Fibroblast of skin of scalp (primary cell): ENCODE measurements at places on chromosomes 1 and 21.

DNA sequence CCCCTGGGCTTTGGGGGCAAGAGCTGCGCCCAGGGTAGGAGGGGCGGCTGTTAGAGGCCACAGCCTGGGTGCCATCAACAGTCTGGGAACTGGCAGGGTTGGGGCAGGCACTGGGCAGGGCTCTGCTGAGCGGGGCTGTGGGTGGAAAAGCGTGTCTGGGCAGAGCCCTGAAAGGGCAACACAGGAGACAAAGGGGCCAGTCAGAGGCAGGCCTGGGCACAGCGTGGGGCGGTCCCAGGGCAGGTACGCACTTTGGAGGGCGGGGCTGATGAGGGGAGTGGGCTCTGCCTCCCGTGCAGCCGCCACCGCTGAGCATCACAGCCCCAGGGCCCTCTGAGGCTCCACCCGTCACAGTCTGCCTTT lies 13.9 kb downstream of the CELSR2 start:
- no peak for DNase-seq

GRCh38 chr1:49197081-49197480 lies 420.4 kb upstream of the BEND5 start:
- peak; percentile 8 for DNase-seq

DNA sequence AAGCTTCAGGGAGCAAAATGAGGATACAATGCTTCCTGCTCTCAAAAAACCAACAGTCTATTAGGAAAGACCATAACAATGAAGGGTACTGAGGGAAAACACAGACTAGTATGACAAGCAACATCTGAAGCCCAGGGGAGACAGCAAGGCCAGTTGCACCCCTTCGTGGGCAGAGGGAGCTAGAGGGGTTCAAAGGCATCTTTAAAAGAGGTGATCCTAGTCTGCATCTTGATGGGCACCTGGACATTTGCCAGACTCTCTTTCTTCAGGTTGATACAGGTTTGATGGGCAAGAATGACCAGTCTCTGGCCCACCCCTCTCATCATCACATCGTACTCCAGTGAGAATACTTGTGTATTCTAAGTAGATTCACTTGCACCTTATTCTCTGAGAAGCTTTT lies 177.7 kb downstream of the VAV3 start:
- no peak for DNase-seq

DNA sequence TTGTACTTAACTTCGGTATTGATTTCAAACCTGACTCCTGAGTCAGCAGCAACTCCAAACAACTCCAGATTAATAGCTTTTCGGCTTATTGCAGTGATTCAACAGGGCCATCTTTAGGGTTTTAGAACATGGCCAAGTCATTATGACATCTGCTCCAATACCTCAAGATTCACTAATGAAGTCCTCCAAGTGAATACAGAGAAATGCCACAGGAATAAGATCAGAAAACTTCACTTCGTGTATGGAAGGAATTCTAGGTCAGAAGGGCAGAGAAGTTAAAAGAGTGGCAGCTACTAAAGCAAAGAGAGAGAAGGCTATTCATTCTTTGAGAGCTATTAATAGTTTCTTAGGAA lies 7.6 kb upstream of the C1orf116 start:
- DNase-seq = peak; percentile 49

DNA sequence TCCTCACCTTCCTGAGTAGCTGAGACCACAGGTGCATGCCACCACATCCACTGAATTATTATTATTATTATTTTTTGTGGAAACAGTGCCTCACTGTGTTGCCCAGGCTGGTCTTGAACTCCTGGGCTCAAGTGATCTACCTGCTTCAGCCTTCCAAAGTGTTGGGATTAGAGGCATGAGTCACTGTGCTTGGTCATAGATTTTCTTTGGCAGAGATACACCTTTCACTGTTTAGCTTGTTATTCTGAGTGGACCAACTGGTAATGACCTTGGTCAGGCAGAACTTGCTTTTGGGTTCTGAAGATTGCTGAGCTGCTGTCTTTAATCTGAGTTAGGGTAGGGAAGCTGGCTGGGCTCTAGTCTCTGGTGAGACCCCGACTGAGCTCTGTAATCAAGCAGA lies 66.8 kb downstream of the DNAH14 start:
- no peak for DNase-seq

DNA sequence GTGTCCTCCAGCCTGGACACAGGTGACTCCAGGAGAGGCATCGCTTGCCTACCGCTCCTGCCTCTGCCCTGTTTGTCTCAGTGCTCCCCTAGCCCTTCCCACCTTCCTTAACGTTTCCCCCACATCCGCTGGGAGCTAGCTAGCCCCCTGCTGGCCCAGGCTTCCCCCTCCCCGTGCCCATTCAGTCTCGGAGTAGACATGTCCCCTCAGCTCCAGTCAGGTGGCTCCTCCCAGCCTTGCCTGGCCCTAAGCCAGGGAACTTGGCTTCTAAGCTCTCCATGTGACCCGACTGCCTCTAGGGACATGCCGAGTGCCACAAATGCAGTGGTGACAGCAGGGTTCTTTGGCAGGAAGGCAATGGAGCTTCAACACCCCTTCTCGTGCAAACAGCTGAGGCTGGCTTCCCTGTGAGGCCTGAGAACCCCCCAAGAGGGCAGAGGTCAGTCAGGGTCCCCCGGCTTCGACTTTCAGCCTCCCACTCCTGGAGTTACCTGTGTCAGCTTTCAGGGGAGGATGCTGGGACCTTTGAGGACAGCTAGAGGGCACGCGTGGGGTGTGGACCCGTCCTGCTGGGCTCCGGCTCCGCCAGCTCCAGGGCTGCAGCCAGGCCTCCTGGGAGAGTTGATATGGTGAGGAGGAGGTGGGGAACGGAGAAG lies 16.2 kb downstream of the DRAXIN start:
- no peak for DNase-seq

DNA sequence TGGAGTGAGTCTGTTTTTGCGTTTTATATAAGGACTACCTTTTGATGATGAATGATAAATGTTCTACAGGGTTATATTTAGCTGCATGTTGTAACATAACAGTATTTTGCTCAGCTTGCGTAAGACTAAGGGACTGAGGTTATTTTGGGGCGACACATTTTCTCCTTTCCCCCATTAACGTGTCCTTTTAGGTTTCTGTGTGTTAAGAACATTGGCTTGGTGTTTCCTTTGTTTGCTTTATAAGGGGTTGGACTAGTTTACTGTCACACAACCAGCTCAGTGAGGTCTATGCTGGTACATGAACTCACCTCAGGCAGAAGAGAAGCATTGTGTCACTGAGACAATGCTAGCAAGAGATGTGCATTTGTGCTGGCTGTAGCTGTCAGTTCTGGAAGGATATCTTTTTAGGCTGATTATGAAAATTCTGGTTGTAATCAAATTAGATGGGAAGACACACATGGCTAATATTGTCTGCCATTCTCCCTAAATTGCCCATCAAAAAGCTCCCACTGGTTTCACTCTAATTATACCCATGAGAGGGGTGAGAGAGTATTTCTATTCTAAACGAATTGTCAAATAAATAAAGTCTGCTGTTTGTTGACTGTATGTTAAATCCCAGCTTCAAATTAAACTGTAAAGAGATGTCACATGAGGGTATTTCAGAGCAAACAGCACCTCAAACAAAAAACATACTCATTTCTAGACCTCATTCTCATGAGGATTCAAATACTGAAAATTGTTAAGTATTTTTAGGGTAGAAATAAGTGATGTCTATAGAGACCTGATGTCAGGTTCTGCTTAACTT lies 62.6 kb downstream of the CDC14A start:
- DNase-seq = no peak

- peak; percentile 13 for DNase-seq
Measured at GRCh38 chr1:29341936-29342335, 105.6 kb downstream of the PTPRU start.

DNA sequence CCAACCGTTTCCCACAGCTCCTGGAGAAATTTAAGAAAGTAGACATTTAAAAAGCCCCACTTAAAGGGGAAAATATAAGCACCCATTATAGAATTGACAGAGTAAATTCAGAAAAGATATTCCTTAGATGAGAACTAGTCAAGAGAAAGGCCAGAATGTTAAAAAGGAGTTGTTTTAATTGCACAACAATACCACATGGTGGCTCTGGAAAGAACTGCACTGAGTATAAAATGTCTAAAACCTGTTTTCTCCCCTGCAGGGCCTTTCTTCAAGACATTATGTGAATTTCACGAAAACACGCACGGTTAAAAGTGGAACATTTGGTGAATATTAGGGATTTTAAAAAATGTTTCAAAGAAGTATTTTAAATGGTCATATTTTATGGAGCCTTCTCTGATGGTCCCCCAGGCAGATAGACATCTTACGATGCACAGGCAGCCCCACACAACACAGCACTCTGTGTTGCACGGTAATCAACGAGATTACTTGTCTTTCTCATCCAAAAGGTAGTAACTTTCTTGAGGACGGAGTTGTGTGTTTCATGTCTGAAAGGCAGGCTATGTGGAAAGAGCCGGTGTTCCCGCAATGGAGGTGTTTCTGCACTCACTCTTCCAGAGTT lies 101.9 kb downstream of the PRRX1 start:
- peak; percentile 63 for DNase-seq

DNA sequence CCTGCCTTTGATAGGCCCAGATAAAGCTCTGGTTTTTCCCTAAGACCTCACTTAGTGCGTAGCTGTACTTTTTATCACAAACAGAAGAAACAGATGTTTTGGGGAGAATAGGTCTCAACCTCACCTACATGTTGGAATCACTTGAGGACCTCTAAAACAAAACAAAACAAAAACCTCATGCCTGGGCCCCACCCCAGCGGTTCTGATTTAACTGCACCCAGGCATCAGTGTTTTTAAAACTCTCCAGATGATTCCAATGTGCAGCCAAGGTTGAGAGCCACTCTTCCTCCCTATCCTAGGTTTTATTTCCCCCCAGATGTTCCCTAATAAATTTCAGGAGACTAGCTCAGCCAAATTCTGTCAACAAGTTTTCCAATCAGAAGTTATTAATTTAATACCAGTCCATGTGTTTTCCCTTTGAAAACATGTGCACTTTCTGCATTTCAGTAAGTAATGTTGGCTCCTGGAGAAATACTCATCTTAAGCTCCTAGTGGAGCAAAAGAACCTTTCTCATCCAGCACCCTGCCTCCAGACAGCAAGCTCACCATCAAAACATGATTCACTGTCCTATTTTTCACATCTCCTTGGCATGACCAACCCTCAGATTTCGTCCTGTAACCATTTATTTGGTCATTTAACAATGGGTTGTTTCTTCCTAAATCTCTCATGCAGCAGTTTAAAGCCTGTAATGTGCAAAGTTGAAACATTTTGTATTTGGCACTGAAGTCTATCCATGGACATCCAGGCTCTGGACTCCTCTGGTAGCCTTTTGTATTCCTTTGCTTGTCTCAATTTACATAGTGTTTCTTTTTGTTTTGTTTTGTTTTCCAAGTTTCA lies 27.5 kb downstream of the LRRC8C start:
- DNase-seq = no peak

- DNase-seq = no peak
Measured at GRCh38 chr1:23578311-23578996, 19.2 kb upstream of the ID3 start.

GRCh38 chr1:32716312-32717148 lies 14.0 kb upstream of the SYNC start:
- no peak for DNase-seq

GRCh38 chr1:11781297-11781696 lies 19.3 kb downstream of the C1orf167 start:
- no peak for DNase-seq

GRCh38 chr1:154749078-154749760 lies 120.9 kb downstream of the KCNN3 start:
- peak; percentile 52 for DNase-seq

- DNase-seq = no peak
Measured at GRCh38 chr21:17269760-17270159, 243.1 kb upstream of the CXADR start.

- no peak for DNase-seq
Measured at GRCh38 chr1:66383168-66383567, 150.8 kb upstream of the SGIP1 start.

GRCh38 chr1:77282866-77283539 lies 1.2 kb downstream of the AK5 start:
- no peak for DNase-seq

- peak; percentile 76 for DNase-seq
Measured at GRCh38 chr1:59986516-59987310, 60.1 kb upstream of the CYP2J2 start.

GRCh38 chr1:233945979-233946378 lies 41.5 kb downstream of the SLC35F3 start:
- DNase-seq = no peak

DNA sequence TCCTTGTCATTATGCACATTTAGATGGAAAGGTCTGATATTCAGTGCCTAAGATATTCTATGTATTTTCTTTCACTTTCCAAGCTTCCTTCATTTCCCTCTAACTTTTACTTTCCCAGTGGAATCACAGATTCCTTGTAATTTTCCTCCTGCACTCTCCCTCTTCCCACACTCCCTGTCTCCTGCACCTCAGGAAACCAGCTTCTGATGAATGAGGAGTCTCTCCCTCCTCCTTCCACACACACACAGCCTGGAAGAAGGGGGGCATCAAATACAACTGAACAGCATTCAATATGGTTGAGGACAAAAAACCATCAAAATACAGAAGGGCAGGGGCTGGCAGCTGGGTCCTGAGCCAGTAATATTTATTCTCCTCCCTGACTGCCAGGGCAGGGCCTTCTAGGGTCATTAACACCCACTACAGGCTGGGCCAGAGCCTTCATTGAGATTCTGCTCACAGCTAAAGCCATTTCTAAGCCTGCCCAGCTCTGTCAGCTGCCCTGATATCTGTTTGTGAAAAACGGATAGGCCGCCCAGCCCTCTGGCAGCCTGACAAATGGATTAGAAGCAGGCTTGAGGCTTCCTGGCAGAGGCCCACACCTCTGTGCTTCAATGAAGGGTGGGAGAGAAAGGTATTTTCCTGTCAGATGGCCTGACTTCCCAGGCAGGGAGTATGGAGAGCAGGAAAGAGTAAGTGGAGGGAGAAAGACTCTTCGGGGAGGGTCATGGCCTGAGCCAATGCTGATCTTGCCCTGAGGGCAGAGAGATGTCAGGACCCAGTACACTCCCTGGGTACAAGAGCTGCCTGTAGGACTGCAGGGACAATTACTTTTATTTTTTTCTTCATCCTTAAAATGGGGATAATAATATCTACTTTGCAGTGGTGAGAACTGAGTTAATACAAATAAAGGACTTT lies 138.9 kb upstream of the SPATA6 start:
- no peak for DNase-seq

- no peak for DNase-seq
Measured at GRCh38 chr1:53575141-53575954, 116.1 kb downstream of the DMRTB1 start.

DNA sequence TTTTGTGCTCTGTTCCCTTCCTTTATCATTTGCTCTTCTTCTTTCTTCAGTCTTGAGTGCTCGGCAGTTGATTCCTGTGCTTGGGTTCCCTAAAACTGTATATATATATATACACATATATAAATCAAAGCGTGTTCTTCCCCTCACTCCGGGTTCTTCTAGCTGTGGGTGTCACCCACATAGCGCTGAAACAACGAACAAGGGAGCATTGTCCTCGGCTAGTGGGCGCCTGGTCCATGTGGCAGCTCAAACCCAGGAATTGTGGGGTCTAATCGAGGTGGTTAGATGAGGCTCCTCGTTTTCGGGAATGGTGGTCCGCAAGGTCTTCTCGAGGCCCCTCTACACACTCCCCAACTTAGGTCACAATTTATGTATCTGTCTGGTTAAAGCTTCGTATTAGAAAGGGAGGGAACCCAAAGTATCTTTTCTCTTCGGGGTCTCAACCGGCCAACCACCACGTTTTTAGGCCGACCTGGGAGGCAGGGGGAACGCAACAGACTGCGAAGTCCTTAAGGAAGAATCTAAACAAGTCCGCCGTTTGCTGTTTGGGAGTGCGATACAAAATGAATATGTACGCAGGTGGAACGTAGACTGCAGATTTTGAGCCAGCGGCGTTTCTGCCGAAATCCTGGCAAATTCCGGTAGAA lies 504 bp upstream of the SDHC start:
- DNase-seq = no peak

GRCh38 chr1:168732736-168733135 lies 3.7 kb upstream of the DPT start:
- DNase-seq = no peak
